ENCODE measurements at places on chromosomes 6 and 20.
A peak's percentile ranks its signal among the peaks of the same experiment; 100 is the strongest.

DNA sequence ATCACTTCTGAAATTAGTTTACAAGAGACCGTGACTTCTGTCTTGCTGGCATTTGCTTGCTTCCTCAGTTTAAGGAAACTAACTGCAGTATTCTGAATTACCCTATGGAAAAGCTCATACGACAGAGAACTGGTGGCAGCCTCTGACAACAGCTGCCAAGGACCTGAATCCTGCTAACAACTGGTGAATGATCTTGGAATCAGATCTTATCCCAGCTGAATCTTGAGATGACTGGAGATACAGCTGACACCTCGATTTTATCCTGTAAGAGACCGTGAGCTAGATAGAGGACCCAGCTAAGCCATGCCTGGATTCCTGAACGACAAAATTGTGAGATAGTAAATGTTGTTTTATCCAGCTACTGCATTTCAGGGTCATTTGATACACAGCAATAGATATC is 202.3 kb downstream of the OGFRL1 start:
- no peak for DNase-seq

DNA sequence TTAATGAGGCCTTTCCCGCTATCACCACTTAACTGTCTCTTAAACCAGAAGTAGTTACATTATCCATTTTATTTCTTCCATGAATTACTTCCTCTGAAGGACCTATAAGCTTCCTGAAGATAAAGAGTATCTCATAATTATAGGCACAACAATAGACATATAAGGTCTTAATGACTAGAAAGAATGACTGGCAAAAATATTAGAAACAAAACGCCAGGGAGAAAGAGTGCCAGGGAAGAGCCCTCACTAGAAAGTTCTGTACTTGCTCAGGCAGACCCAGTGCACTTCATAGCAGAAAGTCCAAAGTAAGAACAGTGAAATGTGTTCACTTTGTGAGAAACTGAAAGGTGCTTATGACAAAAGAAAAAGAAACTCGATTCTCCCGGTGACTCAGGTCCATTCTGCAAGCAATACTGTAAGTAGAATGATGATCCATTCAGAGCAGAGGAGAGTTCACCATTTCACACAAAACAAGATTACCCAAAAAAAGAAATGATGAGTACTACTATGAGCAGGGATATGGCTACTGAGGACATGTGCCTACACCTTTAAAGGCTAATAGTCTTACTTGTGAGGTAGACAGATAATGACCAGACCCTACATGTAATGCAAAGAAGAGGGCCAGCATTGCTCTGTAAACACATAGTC is 5.5 kb downstream of the ZNF334 start:
- no peak for DNase-seq

DNA sequence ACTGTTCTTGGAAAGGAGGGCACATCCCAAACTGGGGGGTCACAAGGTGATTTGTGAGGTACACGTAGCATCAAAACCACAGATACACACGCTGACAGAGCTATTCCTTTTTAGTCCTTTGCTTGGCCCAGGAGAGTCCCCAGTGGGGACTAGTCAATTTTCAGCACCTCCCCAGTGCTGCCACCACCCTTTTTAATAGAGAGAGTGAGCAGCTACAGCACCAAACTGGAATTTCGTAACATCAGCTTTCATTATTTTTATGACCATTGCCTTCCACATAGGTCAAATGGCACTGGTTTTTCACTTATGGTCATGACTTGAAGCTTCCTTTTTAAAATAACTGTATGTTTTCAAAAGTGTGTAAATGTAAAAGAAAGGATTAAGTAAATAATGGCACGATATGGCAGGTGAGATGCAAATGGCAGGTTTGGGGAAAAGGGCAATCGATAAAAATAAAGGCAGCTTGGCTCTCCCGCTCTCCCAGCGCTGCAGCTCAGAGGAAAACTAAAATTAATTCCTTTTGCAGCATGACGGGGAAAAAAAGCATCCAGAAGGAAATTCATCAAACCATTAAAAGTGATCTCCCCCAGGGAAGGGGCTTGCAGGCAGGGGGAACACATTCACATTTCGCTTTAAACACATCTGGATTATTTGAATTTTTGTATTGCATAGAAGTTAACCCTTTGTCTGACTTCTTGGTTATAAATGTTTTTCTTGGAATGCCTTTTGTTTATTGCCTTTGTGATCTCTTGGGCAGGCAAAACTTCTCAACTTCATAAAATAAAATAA is 95.2 kb downstream of the ANKRD60 start:
- DNase-seq = no peak

DNA sequence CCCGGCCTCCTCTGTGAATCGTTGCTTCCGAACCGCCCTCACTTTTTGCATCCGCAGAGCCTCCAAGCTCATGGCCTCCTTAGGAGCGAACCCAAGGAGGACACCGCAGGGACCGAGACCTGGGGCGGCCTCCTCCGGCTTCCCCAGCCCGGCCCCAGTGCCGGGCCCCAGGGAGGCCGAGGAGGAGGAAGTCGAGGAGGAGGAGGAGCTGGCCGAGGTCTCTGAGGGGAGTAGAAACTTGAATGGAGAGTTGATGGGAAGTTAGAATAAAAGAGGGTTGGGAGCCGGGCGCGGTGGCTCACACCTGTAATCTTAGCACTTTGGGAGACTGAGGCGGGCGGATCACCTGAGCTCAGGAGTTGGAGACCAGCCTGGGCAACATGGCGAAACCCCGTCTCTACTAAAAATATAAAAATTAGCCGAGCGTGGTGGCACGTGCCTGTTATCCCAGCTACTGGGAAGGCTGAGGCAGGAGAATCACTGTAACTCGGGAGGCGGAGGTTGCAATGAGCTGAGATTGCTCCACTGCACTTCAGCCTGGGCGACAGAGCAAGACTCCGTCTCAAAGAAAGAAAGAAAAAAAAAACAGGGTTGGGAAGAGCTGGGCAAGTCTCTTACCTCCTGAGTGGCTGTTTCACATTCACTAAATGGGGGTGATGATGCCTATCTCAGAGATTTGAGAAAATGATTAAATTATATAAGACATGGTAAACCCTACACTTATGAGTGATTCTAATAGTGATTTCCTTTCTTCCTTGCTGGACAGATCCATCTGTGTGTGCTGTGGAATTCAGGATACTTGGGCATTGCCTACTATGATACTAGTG is 805 bp downstream of the MSH5 start:
- DNase-seq = no peak

GRCh38 chr6:144298194-144298593 is 13.1 kb downstream of the UTRN start:
- no peak for DNase-seq

DNA sequence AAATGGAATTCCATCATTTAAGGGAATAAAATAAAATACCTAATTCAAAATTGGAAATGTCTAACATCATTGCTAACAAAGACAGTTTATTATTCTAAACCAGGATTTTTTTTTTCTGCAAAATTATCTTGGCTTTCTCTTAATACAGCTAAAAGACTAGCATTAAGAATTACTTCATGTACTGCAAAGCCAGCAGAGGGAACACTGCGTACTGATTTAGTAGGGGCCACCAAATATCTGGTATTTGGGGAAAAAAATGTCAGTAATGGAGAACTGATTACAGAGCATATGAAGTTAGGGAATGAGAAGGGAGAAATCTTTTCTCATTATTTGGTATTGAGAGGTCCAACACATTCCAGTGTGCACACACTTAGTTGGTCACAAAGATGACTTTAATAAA is 3.2 kb upstream of the SOX4 start:
- DNase-seq = no peak

GRCh38 chr6:158262755-158263154 is 49.5 kb upstream of the TULP4 start:
- DNase-seq = no peak

DNA sequence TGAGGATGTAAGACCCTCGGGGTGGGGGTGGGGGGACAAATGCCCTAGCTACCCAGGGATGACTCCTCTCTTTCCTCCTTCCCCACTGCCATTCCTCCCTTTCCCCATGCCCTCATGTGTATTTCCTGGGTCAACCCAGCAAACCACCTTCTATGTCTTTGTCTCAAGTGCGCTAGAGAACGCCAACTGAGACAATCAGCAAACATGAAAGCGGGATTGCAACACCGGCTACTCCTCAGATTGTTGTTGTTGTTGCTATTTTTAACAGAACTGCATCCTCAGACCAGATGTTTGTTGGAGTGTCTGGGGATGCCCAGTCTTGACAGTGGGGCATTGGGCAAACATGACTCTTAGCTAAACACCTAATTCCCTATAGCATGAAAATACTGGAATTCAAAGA is 39.3 kb upstream of the HIVEP1 start:
- no peak for DNase-seq

DNA sequence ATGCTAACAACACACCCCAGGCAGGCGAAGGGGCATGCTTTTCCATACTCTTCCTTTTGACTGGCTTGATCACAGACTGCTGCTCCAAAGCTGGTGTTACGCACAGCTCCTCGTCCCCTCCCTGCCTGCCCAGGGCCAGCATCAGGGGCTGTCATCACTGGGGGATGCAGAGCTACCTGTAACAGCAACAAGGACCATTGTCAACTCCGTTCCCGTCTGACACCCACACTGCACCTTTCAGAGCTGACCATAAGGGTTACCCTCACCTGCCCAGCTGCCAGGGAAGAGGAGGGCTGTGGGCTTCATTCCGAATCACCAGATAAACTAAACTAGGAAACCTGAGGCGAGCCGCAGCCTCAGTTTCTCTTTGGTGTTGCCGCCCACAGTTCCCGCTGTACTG is 15.4 kb downstream of the NQO2 start:
- DNase-seq = no peak

GRCh38 chr20:33539129-33539528 is 49.2 kb downstream of the CBFA2T2 start:
- no peak for DNase-seq

- DNase-seq = no peak
Measured at GRCh38 chr6:31210123-31210522, 39.6 kb upstream of the POU5F1 start.

DNA sequence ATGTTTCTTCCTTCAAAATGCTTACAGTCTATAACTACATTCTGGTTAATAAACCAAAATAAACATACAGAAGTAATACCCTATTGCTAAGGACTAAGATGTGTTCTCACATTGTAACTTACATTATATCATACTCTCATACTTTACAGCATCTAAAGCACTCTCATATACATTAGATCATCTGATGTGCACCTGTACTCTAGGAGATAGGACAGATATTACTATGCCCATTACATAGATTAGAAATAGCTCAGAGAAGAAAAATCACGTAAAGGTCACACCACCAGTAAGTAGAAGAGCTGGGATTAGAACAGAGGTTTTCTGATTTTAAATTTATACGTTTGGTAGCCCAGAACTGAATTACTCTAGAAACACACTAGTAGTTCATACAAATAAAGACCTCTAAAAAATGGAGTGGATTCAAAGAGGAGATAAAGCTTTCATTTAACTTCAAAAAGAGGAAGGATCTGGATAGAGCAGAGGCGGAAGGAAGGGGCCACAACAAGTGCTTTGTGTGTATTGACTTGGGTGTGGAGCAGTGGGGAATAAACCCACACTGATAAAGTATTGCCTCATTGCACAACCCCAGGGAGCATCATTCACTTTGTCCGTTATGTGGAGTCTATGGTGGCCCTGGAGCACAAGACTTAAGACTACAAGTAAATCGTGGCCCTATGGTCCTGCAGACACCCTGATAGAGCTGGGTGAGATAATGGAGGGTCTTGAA is 30.9 kb downstream of the SLC2A12 start:
- DNase-seq = no peak

GRCh38 chr20:32067234-32067821 is 15.3 kb downstream of the HCK start:
- no peak for DNase-seq

- no peak for DNase-seq
Measured at GRCh38 chr6:52013035-52013434, 74.4 kb downstream of the PKHD1 start.

DNA sequence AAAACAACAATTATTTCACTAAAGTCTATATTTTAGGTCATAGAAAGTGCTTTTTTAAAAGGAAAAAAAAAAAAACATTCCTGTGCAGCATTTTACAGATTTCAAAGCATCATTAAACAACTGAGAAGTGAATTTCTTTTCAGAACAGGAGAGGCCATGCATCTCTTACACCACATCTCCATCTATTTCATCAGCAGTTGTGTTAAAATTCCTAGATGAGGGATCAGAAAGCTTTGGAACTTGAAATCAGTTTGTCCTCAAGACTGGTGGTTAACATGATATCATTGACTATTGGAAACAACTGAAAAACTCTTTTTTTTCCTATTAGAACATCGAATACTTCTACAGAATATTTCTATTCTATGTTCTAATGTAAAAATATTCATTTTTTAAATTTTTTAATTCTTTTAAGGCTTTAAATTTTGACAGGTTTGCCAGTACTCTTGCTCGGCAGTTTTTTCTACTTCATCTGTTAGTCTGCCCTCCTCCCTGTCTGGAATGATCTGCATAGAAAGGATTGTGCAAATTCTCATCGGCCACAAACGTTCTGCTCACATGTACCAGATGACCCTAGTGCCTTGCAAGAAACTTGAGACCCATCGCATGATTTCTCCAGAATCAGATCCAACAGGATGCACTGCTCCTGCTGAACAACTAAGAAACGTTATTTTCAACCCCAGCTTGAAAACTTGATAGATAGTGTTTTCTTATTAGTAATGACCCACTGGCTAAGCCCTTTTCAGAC is 411.0 kb upstream of the AGPAT4 start:
- no peak for DNase-seq

- DNase-seq = no peak
Measured at GRCh38 chr20:17061715-17062114, 165.1 kb upstream of the PCSK2 start.

GRCh38 chr20:32277361-32278198 is at the start of gene KIF3B:
Gene KIF3B (plus strand): TSS chr20:32277651. CDS start chr20:32309778, 32,127 bp downstream.
- DNase-seq = peak; percentile 74

DNA sequence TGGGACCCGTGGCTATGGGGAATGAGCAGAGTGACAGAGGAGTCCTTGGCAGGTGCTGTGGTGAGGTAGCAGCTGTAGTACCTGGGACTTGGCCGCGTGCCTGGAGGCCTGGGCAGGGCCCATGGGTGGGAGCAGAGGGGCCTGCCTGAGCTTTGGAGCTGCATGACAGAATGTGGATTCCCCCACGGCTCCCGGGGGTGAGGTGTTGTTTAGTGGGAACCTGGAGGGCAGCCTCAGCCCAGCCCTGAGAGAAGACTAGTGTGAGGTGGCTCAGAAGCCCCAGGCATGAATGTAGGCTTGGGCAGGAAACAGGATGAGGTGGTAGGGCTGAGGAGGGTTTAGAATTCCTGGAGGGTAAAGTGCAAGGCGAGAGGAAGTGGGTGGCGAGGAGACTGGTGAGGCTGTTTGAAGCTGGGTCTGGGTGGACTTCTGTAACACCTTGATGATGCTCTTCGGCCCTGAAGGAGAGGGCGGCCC is 86.5 kb upstream of the SCP2D1 start:
- DNase-seq = no peak

- no peak for DNase-seq
Measured at GRCh38 chr6:84280639-84281038, 53.2 kb upstream of the CEP162 start.

DNA sequence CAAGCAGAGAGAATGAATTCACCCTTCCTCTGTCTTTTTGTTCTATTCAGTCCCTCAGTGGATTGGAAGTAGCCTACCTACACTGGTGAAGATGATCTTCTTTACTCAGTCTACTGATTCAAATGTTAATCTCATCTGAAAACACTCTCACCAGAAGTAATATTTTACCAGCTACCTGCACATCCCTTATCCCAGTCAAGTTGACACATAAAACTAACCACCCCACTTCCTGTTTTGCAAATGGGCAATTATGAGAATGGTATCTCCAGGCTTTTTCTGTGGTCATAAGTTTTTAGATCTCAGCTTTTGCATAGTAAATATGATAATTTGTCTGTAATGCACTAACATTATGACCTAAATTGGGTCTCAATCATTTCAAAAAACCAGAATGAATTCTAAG is 228.8 kb upstream of the ECI2 start:
- DNase-seq = no peak

- no peak for DNase-seq
Measured at GRCh38 chr20:17480696-17481095, 50.5 kb downstream of the BFSP1 start.
